ENCODE measurements at places on chromosomes 7 and 10.

- DNase-seq = no peak
Observed at GRCh38 chr10:14477408-14477710, 146.6 kb upstream of the FRMD4A start.

- DNase-seq = no peak
Observed at GRCh38 chr10:80408242-80409101, at the start of gene PRXL2A. TSS of gene PRXL2A (plus strand) at chr10:80408551. CDS start at chr10:80420468, 11,917 bp downstream.

GRCh38 chr10:29950391-29950790 is 109.0 kb downstream of the JCAD start:
- DNase-seq = no peak

DNA sequence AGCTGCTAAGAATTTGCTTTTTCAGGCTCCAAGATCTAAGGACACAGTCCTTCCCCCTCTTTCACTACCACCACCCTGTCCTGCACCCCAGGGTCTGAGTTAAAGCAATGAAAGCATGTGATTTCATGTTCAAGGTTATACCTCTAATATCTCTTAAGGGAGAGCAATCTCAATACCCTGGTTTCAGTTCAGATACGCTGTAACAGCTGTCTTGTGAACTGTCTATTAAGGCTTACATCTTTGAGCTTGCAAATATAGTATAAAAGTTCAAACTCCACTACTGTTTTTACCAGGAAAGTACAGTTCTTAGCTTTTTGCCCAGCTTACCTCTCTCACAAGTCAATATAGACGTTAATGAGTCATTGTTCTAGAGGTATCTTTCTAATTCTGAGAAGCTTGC is 2.6 kb downstream of the CPVL start:
- DNase-seq = no peak

DNA sequence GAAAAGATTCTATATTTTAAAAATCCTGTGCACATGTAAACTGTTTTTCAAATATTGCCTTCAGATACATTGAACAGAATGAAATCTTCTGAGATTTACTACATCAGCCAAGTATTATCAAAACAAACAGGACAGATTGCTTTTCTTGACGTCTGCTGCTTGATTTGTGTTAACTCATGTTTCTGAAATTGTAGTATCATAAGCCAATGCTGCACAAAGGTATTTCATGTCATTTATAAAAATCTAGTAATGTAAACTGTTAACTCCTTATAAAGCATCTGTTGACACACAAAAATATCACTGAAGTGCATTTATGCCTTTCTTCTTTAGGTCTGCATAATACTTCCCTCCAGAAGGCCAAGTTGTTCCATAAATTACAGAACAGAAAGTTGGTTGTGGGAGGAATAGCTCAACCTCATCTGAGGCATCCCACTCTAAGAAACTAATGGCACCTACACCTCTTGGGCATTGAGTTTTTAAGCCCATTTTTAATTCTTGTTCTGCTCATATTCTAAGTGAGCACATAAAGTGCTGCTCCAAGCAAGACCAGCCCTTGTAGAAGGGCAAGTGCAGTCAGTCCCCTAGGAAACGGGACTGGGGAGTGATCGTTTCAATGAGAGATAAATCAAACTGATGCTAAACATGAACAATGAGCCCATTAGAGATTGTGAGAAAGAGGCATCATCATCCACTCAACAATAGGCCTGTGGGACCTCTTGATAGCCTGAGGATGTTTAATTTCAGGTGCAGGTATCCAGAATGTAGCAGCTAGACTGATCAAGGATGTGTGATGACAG is 28.5 kb downstream of the CAV1 start:
- DNase-seq = no peak

GRCh38 chr7:155791836-155792235 is 20.4 kb downstream of the SHH start:
- DNase-seq = no peak

GRCh38 chr10:44295644-44296241 is 89.2 kb downstream of the CXCL12 start:
- no peak for DNase-seq

DNA sequence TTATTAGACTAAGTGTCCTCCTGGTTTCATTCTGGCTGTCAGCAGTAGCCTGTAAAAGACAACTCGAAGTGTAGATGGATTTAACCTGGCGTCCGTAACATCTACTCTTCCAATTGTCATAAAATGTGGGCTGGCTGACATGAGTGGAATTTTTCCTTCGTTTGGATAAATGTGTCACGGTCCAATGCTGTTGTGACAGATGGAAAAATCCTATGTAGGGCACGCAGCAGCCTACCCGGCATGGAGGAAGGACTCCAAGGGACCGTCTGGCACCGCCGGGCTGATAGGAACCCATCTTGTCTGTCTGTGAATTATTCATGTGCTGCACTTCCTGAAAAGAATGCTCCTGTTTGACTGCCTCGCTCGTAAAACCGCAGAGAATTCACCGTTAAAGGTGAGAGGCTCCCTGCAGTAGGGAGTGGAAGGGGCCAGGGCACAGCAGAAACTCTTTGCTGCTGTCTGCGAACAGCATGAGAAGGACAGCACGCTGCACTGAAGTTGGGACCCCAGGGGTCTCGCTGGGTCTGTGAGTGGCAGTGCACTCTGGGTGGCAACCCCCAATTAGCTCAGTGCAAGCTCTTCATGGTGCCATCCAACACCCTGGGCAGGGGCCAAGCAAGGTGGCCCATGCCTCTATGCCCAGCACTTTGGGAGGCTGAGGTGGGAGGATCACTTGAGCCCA is 1.6 kb upstream of the ORAI2 start:
- DNase-seq = no peak

- DNase-seq = no peak
Observed at GRCh38 chr7:55569797-55570196, 2.5 kb downstream of the VOPP1 start.

DNA sequence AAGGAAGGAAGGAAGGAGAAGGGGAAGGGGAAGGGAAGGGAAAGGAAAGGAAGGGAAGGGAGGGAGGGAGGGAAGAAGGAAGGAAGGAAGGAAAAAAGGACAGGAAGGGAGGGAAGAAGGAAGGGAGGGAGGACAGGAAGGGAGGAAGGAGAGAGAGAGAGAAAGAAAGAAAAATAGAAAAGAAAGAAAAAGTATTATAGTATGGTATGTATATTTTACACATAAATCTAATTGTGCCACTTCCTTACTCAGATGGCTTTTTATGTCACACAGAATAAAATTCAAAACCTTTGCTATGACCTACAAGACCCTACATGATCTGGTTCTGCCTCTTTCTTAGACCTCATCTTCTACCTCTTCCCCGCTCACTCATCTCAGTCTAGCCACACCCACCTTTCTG is 1016.9 kb upstream of the AUTS2 start:
- no peak for DNase-seq

DNA sequence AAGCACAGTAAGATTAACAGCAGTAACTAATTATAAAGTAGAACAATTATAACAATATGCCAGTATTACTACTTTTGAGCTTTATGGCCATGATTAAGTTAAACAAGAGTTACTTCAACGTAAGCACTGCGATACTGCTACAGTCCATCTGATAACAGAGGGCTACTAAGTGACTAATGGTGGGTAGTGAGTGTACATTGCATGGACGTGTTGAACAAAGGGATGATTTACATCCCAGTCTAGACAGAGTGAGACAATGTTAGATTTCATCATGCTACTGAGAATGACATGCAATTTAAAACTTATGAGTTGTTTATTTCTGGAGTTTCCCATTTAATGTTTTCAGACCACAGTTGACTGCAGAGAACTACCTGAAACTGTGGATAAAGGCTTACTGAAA is 45.6 kb downstream of the TPST1 start:
- DNase-seq = no peak

DNA sequence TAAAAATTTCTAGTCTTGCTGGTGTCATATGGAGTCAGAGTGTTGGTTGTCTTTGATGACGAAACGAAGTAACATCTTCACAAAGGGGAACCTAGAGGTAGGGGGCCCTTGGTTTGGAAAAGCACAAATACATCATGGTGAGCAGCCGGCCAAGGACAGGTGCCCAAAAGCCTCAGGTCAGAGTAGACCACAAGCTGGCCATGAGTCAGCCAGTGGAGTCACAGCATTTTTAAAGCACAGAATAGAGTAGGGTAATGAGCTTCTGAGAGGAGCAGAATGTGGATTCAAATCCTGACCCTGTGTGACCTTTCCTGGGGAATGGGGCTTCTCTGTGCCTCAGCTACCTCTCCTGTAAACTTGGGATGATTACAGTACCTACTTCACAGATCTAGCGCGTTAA is 5.3 kb downstream of the CAMK2B start:
- no peak for DNase-seq

DNA sequence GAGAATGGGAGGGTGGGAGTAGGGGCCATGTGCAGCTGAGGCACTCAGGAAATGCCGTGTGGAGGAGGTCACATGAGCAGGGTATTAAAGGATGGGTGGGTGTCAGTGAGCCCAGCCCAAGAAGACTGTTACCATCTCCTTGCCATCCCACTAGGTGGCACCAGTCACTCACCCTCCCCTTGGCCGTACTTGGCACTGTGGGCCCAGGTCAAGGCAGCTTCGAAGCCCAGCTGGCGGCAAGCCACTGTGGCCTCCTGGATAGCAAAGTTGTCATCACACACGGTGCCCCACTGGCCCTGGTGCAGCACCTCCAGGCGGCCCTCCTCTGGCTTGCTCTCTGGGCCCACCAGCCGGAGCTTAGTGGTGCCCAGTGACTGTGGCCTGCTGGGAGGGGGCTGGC is 5.4 kb downstream of the LOXL4 start:
- peak; percentile 25 for DNase-seq

DNA sequence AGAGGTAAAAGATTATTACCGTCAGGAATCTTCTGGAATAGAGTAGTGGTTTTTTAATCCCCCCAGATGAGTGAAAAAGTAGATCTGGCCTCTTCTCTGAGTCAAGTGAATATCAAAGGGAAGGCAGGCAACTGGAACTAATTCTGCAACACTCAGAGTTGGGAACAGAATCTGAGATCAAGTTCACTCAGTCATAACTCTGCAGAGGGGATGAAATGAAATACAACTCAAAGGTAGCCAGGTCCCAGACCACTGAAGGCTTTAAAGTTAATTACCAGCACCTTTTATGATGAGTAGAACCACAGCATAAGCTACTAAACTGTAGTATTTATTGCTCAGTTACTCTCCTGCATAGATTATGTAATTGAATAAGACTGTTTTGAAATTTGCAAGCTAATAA is 455.6 kb upstream of the AKR1E2 start:
- DNase-seq = no peak

DNA sequence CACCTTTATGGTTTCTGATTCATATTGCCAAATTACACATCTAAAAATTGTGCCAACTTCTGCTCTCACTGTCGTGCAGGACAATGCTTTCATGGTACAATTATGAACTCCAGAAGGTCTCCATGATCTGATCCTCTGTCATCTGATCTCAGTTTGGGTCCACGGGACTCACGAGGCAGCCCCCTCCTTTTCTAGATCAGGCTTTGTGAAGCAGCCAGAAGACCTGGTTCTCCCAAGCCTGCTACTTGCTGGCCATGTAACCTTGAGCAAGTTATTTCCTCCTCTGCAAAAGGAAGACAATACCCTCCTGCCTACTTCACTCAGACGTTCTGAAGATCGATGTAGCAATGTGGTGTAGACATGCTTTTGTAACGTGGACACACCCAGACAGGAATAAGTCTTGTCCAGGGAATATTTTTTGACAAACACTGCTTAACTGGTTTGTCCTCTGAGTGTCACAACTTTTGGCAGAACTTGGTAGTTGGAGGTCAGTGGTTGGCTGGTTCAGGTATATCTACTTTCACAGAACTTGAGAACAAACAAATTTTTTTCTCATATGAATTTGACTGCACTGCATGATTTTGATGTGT is 19.6 kb downstream of the CALML3 start:
- no peak for DNase-seq

DNA sequence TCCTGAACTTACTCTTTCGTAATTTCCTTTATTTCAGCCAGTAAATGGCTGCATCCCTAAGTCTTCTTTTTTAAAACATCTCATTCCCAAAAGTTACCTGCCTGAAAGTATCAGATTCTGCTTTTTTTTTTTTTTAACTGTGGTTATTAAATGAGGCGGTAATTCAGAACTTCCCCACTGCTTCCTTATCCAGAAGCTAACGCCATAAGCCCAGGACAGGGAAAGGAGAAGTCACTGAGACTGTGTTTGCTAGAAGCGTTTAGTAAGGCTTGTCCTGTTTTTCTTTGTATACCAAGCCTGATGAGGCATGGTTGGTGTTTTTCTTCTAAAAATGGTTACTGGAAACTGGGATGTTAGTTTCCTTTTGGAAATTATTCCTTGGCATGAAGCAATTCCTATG is 197.8 kb downstream of the CELF2 start:
- no peak for DNase-seq

DNA sequence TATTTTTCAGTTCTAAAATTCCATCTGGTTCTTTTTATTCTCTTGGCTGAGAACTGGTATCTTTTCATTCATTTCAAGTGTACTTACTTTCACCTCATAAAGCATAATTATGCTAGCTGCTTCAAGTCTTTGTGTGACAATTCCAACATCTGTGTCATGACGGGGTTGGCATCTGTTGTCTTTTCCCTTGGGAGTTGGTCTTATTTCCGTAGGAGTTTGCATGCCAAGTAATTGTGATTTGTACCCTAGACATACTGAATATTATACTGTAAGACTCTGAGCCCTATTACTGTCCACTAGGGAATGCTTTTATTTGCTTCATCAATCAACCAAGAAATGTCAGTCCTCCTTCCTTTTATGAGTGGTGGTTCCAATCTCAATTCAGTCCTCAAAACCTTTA is 24.6 kb upstream of the HUS1 start:
- DNase-seq = no peak

DNA sequence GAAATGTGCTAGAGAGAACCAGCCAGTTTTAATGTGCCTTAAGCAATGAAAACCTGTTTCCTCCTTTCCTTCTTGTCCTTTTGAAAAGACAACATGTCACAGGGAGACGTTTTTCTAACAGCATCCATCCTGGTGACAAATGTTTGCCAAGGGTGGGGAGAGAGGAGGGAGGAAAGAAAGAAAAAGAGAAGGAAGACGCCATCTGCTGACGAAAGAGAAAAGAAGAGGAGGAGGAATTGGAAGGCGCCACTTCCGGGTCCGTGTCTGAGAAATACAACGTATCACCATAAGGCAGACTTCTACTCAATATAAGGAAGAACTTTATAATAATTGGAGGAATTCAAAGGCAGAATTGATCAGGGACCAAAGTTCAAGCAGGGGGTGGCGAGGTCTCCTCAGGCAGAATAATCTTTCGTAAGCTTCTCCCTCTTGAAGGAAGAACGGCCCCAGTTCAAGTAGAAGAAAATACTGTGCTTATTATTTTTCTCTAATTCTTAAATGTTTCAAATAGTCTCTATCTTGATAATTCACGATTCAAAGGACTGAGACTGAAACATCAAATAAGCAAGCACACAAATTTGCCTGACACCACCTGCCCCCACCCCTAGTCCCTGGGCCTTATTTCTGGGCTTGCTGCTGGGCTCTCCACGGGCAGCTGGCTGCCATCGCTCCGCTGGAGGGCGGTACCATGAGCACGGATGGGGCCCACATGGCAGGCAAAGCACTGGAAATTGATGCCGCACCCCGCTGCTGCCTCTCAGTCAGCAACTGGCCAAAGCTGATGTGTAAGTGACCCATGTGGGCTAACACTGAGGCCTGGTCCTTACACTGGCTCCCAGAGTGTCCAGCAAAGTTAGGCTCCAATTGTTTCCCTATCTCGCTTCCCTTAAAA is 273.7 kb upstream of the KLF14 start:
- DNase-seq = peak; percentile 77
